Stimulated activated CD4-positive, alpha-beta T cell treated with anti-CD3 and anti-CD28 coated beads, Interleukin-2, amount 100 ng/mL, for 24 hours (primary cell): ENCODE measurements at places on chromosomes 7 and 10.
A peak's percentile ranks its signal among the peaks of the same experiment; 100 is the strongest.

- peak; percentile 70 for DNase-seq
Measured at GRCh38 chr10:30534465-30535144, 94.9 kb downstream of the LYZL2 start.

GRCh38 chr10:3850999-3851937 is 66.3 kb upstream of the KLF6 start:
- no peak for DNase-seq

- DNase-seq, result no peak
Measured at GRCh38 chr7:128388145-128388485, 21.7 kb downstream of the IMPDH1 start.

- DNase-seq, result no peak
Measured at GRCh38 chr7:142855114-142855743, 353 bp downstream of the EPHB6 start.

GRCh38 chr10:122232769-122233168 is 38.3 kb upstream of the BTBD16 start:
- no peak for DNase-seq

DNA sequence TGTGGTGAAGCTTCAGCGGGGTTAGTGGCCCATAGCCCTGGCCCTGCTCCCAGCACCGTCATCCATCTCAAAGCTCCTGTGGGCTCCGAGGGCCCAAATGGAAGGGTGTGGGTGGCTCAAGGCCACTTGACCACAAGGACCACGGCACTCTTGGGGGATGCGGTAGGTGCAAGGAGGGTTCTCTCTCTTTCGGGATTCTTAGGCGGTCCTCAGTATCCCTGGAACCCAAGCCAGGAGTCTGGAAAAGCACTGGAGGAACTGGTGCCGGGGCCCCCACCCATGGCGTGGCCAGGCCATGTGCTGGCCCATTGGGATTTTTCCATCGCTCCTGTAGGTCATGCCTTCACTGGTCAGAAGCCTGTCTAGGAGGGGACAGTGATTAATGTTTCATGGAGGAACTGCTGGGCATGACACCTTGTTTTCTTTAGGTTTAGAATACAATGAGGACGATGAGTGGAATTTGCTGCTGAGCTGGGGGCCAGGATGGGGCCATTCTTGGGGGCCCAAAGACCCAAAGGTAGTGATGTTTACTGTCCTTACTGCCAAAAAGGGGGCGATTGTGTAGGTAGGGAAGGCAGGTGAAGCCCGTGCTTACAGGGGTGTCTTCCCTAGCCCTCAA is 16.7 kb downstream of the AQP1 start:
- DNase-seq, result peak; percentile 7

- DNase-seq, result no peak
Measured at GRCh38 chr7:25122373-25122772, 2.7 kb downstream of the CYCS start.

GRCh38 chr7:155372782-155373358 is 75.2 kb downstream of the INSIG1 start:
- no peak for DNase-seq

GRCh38 chr7:159027789-159028507 is 116.7 kb downstream of the VIPR2 start:
- peak; percentile 9 for DNase-seq

GRCh38 chr10:56623064-56623463 is 262.0 kb upstream of the ZWINT start:
- DNase-seq, result no peak

GRCh38 chr7:95412075-95412474 is 15.9 kb upstream of the PON3 start:
- DNase-seq, result no peak

DNA sequence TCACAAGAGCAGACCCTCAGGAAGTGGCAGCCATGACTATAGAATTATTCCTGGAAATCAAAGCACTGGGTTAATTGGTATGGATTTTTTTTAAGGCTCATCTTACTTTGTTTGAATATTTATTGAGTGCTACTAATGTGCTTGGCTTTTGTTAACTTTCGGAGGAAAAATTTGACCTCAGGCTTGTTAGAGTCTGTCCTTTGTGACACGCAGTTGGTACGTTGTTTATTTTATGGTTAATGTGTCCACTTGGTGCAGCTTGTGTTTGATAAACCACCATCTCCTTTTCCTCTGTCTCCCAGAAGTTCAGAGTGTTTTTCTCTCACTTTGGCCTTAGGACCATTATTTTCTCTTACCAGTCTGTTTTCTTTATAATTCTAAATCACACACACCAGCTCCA is 268.6 kb downstream of the SDK1 start:
- DNase-seq, result no peak

GRCh38 chr7:159036916-159037605 is 107.6 kb downstream of the VIPR2 start:
- no peak for DNase-seq

- no peak for DNase-seq
Measured at GRCh38 chr10:1626835-1627234, 110.5 kb downstream of the ADARB2 start.

GRCh38 chr10:86538547-86538946 is 17.0 kb upstream of the WAPL start:
- DNase-seq, result no peak

DNA sequence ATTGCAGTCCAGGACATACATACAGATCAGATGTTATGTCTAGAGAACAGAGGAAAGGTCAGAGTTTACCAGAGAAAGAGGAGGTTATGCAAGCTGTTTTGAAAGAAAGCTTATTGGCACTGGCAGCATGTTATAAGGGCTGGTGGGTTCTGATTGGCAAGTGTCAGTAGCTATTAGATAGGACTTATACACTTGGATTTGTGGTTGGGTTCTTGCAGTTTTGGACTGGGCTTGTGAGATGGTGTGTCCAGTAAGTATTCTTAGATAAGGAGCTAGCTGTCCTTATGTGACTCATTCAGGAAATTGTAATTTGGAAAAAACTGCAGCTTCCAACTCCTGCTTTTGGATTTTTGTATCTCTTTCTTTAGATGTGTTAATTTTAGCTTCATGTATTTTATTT is 130.7 kb upstream of the NAMPT start:
- DNase-seq, result no peak

DNA sequence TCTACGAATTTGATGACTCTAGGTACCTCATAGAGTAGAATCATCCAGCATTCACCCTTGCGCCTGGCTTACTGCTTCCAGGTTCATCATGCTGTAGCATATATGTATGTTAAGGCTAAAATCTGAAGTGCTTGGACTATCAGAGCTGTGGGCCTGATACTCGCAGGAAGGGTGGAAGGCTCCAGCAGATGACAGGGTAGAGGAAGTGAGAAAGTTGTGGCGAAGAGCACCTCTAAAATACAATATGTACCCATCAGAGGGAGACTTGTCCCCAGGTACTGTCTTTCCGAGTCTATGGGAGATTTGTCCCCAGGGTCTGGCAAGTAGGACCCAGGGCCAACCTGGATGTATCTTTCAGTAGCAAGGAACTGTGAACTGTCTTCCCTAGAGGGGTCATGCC is 48.1 kb upstream of the PLEKHA1 start:
- DNase-seq, result no peak

GRCh38 chr10:114607358-114607998 is 50.6 kb downstream of the ABLIM1 start:
- no peak for DNase-seq

GRCh38 chr10:118516716-118517115 is 78.7 kb downstream of the PRLHR start:
- DNase-seq, result no peak

GRCh38 chr10:91788527-91788926 is 9.7 kb upstream of the TNKS2 start:
- DNase-seq, result no peak

DNA sequence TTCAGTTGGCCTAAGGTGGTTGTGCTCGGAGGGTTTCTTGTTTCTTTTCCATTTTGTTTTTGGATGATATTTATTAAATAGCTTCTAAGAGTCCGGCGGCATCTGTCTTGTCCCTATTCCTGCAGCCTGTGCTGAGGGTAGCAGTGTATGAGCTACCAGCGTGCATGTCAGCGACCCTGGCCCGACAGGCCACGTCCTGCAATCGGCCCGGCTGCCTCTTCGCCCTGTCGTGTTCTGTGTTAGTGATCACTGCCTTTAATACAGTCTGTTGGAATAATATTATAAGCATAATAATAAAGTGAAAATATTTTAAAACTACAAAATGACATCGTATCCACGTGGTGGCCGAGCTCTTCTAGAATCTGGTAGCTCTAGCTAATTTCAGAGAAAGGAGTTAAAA is 20.4 kb downstream of the GATA3 start:
- DNase-seq, result no peak

DNA sequence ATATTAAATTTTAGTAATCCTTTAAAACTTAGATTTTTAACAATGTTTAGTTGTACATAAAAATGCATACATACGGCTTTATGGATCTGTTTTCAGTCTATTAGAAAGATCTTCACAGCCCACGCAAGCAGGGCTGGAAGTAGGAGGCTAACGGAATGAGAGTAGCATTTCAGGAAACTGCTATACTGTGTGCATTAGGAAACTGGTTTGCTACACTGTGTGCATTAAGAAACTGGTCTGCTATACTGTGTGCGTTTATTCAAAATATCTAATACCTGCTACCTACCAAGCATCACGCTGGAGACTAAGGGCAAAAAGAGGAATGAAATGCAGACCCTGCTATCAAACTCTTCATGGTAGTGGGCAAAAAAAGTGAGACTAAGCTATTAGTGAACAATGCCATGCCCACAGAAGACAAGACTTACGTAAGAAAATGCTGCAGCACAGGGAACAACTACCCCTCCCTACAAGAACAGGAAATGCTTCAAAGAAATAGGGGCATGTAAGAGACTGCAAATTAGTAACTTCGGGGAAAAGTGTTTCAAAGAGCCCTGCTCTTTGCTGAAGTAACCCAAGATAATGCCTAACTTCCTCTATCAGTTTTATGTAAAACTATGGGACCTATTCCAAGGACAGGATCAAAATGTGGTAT is 11.3 kb downstream of the RAB11FIP2 start:
- no peak for DNase-seq
